H9 (cell line): ENCODE measurements at places on chromosomes 16 and 17. TPM values are rescaled to one million over a fixed set of nuclear protein-coding genes. Genes with fewer than 3 reads are reported as not detected.

Gene CACNA1G
- 1.5 and 1.7 TPM in 2 replicates for total RNA-seq

DNA sequence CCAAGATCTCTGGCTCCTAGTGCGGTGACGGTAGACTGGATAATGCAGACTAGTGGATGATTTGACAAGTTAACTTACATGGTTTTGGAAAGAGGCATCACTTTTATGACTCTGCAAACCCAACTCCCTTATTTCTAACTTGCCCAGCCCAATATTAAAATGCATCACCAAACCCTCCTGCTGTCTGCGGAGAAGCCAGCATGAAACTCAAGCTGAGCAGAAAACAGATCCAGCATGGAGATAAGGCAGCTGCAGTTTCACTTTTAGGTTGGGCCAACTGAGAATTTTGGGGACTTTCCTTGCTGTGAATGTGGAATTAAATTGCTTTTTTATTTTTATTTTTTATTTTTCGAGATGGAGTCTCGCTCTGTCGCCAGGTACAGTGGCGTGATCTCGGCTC, 27.8 kb downstream of the CDH1 start:
- peaks cover 30% of the 10 kb centered on the region; the same call in 1 of the 2 replicates for H3K4me1 ChIP-seq
- DNase-seq: no peak
- no peak overlapping the region; the same call in 2 of the 3 replicates for H3K4me3 ChIP-seq
- H3K27me3 ChIP-seq: no peaks in the 10 kb centered on the region

DNA sequence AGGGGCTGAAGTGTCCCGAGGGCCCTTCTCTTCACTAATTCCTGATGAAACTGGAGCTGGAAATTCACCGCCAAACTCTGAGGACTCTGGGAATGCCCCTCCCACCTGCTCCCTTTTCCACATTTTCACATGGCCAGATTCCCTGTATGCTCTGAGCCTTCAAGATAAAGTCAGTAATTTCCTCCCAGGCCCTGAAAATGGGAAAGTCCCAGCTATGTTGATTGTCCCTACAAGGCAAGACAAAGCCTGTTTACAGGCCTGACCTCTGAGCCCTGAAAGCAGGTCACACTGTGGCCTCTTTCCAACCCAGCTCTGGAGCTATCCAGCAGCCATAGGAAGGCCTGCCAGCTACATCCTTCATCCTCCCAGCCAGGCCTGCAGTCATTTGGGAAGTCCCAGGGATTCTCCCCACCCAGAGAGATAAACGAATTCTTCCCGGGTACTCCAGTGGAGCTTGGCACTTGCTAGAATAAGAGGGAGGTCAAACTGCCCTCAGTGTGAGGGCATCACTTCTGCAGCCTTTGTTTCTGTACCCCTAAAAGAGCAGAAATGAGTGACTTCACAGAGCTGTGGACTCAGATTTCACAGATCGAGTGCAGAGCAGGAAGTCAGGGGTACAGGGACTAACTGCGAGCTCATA, 19.6 kb upstream of the CCL2 start:
- no peak overlapping the region for H3K27ac ChIP-seq
- no peaks in the 10 kb centered on the region for H3K4me1 ChIP-seq
- H3K27me3 ChIP-seq: no peaks in the 10 kb centered on the region
- H3K4me3 ChIP-seq: no peak overlapping the region
- DNase-seq: no peak

Gene STH
- total RNA-seq: not detected in 2 replicates

Gene MYCBPAP
- total RNA-seq: 1.7 and 1.9 TPM in 2 replicates

DNA sequence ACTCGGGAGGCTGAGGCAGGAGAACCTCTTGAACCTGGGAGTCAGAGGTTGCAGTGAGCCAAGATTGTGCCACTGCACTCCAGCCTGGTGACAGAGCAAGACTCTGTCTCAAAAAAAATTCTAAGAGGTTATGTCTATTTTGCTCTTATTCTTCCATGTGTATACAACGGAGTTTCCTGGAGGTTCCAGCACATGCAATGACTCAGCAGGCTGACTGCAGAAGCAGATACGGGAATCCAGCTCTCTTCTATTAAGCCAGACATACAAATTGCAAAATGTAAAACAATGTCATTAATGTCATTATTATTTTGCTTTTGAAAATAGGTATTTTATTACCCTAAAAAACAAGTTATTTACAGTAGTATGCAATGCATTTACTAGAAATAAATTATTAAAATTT, 18.4 kb downstream of the MIEF2 start:
- H3K4me3 ChIP-seq: no peak overlapping the region
- H3K36me3 ChIP-seq: peaks cover 39% of the 10 kb centered on the region; the same call in 2 of the 3 replicates
- H3K4me1 ChIP-seq: no peaks in the 10 kb centered on the region
- no peak for DNase-seq
- no peaks in the 10 kb centered on the region for H3K27me3 ChIP-seq
- no peak overlapping the region for H3K27ac ChIP-seq

Gene GJD3
- total RNA-seq: not detected in 2 replicates

Gene TBC1D3C
- total RNA-seq: not detected in 2 replicates
